ENCODE measurements at places on chromosomes 6 and 20. TPM values are rescaled to one million over a fixed set of nuclear protein-coding genes. Genes with fewer than 3 reads are reported as not detected.

The TNFRSF21 gene
- total RNA-seq, result 4.3 TPM

The LIN28B gene
- not detected for total RNA-seq

The CST7 gene
- total RNA-seq, result not detected

The CRNKL1 gene
- total RNA-seq, result 27.6 TPM

The ENPP1 gene
- 10.5 TPM for total RNA-seq

The COL19A1 gene
- total RNA-seq, result 14.3 TPM

The SEMG1 gene
- not detected for total RNA-seq

The SPATA25 gene
- total RNA-seq, result 1.1 TPM

The IL17A gene
- total RNA-seq, result not detected

The GTSF1L gene
- not detected for total RNA-seq

The STMND1 gene
- total RNA-seq, result not detected

The TUBB2A gene
- 145 TPM for total RNA-seq

Data from melanocyte of skin (primary cell).